ENCODE measurements at places on chromosomes 6 and 20.
A peak's percentile ranks its signal among the peaks of the same experiment; 100 is the strongest.

- peak; percentile 54 for DNase-seq
- H3K36me3 ChIP-seq: no peaks in the 10 kb centered on the region
- no peak overlapping the region for H3K4me3 ChIP-seq
- peak overlapping the region; percentile 49 for H3K27ac ChIP-seq
- peaks cover 16% of the 10 kb centered on the region for H3K4me1 ChIP-seq
These were observed 160.0 kb upstream of the PLN start for GRCh38 chr6:118387921-118388701.

DNA sequence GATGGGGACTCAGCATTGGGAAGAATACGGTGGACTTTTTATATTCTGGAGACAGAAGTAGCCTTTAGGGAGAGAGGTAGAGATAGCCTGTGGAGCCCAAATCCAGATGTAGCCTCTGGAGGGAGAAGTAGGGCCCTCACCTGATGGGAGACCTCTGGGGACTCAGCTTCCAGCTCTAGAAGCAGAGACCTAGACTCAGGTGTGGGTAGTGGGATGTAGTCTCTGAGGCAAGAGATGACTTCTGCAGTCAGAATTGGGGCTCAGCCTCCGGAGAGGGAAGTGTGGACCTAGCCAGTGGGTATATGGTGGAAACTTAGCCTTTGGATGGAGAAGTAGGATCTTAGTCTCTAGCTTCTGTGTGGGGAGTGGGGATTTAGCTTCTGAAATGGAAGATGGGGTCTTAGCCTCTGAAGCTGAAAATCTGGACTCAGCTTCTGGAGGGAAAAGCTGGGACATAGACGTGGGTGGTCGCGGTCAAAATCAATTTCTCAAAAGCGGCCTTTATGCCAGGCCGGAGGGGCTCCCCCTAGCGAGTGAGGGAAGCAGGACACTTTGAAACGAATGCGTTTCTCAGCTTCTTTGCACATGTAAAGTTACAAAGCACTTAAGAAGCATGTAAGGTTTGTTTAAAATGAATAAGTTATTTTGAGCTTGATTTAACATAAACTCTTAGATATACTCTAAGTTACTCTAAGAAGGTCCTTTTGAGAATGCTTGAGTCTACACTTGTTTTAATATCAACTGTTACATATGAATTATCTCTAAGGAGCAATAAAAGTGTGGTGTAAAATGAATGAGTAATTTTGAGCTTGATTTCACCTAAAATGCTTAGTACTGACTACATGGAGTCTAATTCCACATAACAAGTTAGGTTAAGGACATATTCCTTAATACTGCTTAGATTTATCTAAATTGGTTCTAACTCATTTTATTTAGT lies 12.9 kb upstream of the ZNF343 start:
- no peak overlapping the region for H3K27ac ChIP-seq
- no peaks in the 10 kb centered on the region for H3K27me3 ChIP-seq
- no peak overlapping the region for H3K4me3 ChIP-seq
- DNase-seq: no peak

- no peak for DNase-seq
- H3K27me3 ChIP-seq: peaks cover 62% of the 10 kb centered on the region
- H3K4me1 ChIP-seq: no peaks in the 10 kb centered on the region
- no peaks in the 10 kb centered on the region for H3K36me3 ChIP-seq
- H3K4me3 ChIP-seq: no peak overlapping the region
These were observed 2.3 kb upstream of the TTBK1 start for GRCh38 chr6:43240950-43241349.

- no peaks in the 10 kb centered on the region for H3K27me3 ChIP-seq
- no peaks in the 10 kb centered on the region for H3K36me3 ChIP-seq
- H3K4me3 ChIP-seq: no peak within 1 kb of the TSS
- no peaks in the 10 kb centered on the region for H3K4me1 ChIP-seq
These were observed at the start of gene AIF1 for GRCh38 chr6:31614684-31615578. Gene AIF1 (plus strand): TSS chr6:31615234. CDS start chr6:31615330, 96 bp downstream.

DNA sequence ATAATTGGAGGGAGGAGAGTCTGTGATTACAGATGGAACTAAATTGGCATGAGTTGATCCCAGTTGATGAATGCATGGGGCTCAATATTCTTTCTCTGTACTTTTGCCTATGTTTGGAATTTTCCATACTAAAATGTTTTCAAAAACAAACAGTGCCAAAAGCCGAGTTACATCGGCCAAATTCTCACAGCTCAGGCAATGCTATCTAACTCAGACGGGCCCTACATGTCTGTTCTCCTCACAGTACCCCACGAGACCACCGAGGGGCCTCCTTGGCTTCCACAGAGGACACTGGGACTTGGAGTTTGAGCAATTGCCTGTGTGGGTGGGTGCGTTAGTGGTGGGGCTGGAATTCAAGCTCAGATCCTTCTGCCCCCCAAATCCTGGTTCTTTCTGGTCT lies 413.2 kb downstream of the CDH26 start:
- no peaks in the 10 kb centered on the region for H3K36me3 ChIP-seq
- no peak overlapping the region for H3K27ac ChIP-seq
- no peak overlapping the region for H3K4me3 ChIP-seq
- no peak for DNase-seq
